Stimulated activated CD8-positive, alpha-beta memory T cell treated with anti-CD3 and anti-CD28 coated beads, Interleukin-4, amount 100 ng/mL, for 4 hours (primary cell): ENCODE measurements at places on chromosomes 2 and 18.
A peak's percentile ranks its signal among the peaks of the same experiment; 100 is the strongest.

- DNase-seq, result no peak
Observed at GRCh38 chr2:28387082-28387960, 5.3 kb upstream of the FOSL2 start.

DNA sequence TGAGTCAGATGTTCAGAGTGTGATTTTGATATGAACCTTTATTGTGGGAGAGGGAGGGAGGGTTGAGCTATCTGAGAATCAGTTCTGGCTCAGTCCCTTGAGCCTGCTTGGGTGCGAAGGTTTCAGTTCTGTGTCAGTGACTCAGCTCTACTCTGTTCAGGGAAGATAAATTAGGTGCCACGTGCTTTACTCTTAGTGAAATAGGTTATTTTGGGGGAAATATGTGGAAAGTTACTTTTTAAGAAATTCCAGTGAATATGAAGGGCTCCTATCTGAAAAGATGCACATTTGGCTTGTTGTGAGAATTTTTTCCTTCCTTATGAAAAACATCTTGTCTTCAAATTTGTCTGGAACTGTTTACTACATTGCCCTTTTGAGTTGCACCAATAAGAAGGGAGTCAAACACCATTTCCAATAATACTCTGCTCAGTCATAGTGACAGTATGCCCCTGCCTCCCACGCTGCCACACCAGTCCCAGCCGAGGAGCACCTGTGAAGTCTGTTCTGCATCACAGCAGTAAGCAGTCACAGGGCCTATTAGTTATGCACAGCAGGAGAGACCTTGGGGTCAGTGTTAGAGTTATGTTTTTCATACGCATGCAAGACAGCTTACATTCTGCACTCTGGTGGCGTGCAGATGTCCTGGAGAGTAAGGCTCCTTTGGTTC, 32.8 kb upstream of the DNAH7 start:
- peak; percentile 1 for DNase-seq

- DNase-seq, result no peak
Observed at GRCh38 chr2:142724186-142724585, 153.3 kb upstream of the KYNU start.

GRCh38 chr2:128624956-128625355, 306.3 kb upstream of the HS6ST1 start:
- DNase-seq, result no peak

DNA sequence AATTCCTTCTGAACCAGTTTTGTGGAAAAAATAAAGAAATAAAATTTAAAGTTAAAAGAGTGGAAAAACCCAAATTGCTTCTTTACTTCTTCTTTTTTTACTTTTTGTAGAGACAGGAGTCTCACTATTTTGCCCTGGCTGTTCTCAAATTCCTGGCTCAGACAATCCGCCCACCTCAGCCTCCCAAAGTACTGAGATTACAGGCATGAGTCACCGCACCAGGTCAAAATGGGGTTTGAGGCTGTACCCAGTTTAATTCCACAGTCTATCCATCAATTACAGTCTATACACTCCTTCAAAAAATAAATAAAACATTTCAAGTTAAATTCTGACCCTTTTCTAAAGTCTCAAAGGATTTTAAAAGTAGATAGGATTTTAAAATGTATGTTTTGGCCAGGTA, 120.3 kb downstream of the FAM161A start:
- DNase-seq, result no peak

DNA sequence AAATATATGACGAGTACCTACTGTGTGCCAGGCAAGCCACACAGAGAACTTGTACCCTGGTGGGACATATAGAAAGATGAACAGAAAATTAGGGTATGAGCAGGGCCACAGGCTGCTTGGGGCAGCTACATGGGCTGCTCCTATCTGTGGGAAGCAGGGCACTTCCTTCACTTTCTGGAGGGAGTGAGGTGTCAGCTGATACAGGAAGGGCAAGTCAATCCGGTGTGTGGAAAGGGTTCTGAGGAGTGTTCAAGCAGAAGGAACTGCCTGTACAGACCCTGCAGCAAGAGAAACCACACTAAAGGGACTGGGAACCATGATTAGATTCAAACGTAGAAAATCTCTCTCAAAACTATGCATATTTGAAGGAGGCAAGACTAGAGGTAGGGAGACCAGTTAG, 58.6 kb upstream of the BCL11A start:
- no peak for DNase-seq

DNA sequence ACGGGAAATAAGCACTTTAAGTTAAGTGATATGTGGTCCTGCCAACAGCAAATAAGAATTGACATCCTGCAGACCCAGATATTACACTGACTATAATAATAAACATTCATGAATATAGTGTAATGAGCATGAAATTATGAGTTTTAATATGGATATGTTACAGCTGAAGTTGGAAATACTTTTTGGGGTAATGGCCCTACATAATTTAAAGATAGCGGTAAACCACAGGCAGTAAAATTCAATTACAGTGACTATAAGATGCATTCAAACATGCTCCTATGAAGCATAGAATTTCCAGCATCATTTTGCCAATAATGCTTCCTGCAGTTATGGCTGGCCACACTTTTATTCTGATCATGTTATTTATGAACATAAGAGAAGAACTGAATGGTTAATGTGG, 49.4 kb upstream of the LRRTM4 start:
- DNase-seq, result no peak

DNA sequence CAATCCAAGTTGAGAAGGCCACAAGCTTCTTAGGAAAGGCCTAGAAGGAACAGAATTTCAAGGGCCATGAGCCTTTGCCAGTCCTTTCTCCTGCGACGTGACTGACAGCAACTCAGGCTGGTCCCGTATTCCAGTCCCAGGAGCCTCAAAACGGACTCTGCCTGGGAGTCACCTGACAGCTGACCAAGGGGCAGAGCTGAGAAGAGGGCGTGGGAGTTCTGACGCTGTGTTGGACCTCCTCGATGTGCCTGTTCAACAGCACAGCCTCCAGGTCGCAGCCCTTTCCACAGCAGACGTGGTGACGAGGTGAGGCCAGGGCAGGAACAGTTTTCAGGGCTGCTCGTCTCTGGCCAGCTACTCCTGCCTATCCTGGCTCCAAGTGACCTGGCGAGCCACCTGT, 37.6 kb downstream of the CENPO start:
- DNase-seq, result no peak

- DNase-seq, result no peak
Observed at GRCh38 chr2:128402911-128403670, 84.4 kb upstream of the HS6ST1 start.

- no peak for DNase-seq
Observed at GRCh38 chr18:59428018-59428417, 69.0 kb upstream of the LMAN1 start.

DNA sequence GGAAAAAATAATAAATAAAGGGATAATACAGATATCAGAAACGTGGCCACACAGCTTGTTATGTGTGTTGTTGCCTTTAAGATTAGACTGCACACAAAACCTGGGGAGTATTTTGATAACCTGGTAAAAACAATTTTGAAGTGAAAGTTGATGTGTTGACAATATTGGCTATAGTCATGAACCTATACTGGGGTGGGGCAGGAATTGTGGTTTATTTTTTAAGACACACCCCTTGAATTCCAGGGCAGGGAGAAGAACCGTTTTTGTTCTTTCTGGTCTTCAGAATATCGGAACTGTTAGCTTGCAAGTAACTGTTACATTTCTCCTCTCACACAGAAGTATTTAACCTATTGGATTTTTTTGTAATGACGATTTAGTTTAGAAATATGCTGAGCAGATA, 80.4 kb downstream of the LIMS1 start:
- no peak for DNase-seq

DNA sequence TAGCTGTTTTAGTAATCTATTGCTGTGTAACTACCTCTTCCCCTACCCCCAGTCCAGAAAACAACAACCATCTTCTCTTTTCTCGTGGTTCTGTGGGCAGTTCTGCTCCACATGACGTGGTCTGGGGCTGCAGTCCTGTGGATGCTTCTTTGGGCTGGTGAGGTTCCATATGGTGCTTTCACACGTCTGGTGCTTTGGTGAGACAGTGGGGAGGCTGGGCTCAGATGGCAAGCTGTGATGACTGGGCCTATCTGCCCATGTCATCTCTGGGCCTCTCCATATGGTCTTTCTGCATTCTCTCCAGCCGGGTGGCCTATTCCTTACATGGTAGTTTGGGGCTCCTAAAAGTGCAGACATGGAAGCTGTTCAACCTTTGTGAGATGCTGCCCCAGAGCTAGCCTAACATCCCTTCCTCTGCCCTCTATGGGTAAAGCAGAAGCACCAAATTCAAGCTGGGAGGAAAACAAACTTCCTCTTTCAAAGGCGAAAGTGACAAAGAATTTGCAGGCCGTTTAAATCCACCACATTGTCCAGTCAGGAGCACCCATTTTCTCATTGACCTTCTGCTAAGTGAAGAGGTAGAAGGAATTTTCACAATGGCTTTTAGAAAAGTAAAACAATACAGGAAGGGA, 68.3 kb upstream of the IL1R1 start:
- DNase-seq, result no peak

- no peak for DNase-seq
Observed at GRCh38 chr2:134639265-134639664, 79.5 kb downstream of the TMEM163 start.

DNA sequence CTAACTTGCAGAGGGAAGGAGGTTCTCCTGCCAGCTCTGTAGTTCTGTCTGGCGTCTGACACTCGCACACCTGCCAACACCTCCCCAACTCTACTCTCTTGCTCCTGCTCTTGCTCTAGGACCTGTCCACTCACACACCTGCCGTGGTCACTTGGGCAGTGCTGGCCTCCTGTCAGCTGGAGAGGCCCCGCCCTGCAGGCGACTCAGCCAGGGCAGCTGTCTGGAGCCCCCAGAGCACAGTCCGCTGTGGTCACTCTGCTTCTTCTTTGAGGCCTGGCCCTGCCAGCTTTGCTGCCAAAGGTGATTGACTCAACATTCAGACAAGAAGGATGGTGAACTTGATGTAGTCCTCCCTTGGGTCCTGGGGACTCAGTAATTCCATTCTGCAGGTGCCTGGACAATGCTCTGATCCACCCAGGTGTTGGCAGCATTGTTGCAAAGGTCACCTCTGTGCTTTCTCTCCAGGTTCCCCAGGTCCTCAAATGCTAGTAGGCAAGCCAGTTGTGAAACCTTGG, 18.7 kb downstream of the TPO start:
- no peak for DNase-seq

DNA sequence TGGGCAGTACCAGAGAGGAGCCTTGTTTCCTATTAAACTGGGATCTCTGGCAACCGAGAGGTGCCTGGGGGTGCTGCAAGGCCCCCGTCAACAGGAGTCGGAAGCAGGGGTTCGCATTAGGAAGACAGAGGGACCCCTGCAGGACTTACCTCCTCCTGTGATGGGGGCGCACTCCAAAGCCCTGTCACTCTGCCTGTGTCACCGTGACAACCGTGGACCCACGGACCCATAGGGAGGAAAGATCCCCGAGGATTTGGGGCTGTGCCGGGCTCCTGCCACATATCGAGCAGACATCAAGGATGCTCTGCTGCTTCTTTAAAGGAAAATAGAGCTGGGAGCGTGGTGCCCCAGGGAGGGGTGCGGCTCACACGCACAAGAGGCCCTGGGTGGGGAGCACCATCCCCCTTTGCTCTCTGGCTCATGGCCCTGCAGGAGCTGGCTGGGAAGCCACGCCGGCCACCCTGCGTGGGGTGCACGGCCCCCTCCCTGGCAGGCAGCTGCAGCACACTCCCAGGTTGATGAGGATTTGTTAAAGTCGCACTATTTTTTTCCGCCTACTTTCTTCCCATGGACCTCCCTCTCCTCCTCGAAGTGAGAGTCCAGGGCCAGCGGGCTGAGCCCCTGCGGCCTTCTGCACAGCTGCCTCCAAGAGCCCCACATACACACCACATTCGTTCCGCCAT, 167.5 kb downstream of the TWIST2 start:
- no peak for DNase-seq

- DNase-seq, result no peak
Observed at GRCh38 chr2:83578405-83578804, 880.7 kb downstream of the SUCLG1 start.

DNA sequence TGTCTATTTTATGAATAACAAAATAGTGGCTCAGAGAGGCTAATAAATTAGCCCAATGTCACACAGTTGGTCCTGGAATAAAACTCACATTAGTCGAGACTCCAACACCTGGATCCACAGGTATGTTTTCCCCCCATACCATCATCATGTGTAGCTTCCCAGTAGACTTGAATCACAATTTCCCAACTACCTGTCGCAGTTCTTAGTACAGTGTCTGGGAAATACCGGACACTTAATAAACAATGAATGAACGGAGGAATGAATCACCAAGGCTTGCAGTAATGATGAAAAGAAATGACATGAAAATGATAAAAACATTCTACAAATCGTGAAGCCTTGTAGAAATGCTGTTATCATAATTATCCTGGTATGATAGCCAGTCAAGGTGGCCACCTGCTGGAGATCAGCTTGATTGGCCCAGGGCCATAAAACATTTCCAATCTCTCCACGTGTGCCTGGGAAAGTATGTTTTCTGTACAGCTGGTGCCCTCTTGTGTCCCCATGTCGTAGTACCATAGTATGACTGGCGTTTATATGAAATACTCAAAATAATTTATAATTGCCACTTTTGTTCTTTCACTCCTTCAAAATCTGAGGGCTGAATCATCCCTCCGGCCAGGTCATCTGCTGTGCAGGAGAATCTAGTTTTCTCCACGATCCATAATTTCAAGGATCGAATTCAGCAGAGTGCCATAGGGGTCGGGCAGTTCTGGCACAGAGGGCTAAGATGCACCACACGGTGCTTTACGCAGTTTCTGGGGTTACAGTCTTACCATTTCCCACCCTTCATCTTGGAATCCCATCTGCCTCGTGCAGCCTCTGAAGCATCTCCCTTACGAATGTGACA, 95.4 kb downstream of the LAMA1 start:
- DNase-seq, result no peak

DNA sequence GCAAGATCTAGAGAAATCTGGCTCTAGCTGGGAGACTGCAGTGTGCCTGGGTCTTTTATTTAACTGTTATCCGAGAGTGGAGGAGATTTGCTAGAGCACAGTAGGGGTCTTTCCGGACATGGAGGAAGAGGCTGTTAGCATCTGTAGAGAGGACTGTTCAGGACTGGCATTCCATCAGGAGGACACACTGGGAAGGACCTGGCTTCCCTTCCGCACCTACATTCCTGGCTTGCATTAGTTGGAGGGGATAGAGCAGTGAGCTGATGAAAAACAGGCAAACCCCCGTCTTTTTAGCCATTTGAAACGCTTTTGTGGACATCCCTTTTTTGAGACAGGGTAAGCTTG, 874 bp upstream of the PIEZO2 start:
- no peak for DNase-seq

DNA sequence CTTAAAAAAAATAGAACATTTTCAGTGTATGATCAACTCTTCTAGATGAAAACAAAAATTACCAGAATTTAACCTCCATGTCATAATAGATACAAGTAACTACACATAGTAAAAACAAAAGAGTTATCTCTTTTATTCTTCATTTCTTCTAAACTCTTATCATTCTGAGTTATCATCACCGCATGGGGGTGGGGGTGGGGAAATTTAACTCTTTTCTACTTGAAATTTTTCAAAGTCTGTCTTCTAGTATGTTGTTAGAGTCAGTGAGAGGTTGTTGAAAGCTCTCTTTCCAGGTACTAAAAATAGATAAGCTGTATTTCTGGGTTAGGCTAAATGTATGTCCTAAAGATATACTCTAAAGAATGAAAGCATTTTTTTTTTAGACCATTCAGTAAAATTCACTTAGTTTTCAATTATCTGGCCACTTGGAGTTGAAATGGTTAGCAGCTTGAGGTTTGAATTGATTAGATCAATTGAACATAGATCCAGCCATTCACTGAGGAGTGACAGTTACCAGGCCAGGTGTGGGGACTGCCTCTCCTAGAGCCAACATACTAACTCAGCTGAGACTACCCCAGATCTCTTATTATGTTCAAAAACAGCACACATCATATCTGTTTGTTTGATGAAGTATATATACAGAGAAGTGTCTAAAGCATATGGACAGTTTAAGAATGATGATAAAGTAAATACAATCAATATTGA, 220.7 kb downstream of the IKZF2 start:
- no peak for DNase-seq
